ENCODE measurements at places on chromosomes 3 and 15.

DNA sequence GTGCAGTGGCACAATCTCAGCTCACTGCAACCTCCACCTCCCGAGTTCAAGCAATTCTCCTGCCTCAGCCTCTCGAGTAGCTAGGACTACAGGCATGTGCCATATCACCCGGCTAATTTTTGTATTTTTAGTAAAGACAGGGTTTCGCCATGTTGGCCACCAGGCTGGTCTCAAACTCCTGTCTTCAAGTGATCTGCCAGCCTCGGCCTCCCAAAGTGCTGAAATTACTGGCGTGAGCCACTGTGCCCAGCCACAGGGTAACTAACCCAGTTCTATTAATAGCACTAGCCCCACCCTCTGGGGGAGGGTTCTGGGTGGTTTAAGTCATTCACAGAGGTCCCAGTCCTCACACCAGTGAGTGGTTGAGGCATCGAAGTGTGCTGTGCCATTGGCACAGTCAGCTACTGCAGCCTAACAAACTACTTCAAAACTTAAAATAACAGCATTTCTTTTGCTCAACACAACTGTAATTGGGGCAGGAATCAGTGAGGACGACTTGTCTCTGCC is 44.0 kb downstream of the RHCG start:
- no peak for DNase-seq

DNA sequence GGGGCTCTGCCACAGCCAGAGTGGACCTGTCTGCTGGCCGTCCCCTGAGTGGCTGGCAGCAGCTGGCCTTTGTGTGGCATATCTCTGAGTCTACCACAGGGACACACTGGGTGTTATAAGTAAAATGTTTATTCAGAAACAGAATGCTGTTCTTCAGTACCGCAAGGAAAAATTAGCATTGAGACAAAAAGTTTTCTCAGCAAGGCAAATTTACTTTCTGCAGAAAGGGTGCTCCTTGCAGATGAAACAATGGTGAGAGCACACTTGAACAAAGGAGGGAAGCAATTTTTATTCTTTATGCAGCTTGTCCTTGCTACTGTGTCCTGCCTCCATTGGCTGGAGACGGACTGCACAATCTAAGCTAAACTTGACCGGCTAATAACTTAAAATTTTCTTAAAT is 4.0 kb downstream of the TMEM89 start:
- no peak for DNase-seq

DNA sequence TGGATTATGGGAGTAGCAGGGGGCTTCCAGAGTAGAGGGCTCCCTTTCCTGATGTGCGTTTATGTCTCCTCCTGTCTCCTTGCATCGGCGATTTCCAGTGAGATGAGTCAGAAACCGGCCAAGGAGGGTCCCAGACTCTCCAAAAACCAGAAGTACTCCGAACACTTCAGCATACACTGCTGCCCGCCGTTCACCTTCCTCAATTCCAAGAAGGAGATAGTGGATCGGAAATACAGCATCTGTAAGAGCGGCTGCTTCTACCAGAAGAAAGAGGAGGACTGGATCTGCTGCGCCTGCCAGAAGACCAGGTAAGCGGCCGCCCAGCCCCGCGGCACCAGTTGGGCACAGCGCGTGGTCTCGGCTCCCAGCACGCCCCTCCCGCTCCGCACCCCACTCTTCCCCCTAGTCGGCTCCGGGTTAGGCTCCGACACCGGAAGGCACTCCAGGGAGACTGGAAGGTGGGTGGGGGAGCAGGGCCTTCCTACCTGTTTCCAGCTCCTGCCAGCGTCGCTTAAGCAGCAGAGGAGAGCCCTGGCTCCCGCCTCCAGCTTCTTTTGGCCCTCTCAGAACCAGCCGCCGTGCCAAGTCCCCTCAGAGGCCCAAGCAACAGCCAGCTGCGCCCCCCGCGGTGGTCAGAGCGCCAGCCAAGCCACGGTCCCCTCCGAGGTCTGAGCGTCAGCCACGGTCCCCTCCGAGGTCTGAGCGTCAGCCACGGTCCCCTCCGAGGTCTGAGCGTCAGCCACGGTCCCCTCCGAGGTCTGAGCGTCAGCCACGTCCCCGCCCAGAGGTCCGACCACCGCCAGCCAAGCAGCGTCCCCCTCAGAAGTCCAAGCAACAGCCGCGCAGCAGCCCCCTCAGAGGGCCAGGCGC is 34.7 kb downstream of the MOBP start:
- no peak for DNase-seq

GRCh38 chr15:40235201-40235885 is 3.5 kb upstream of the PAK6 start:
- DNase-seq = no peak

GRCh38 chr3:152405915-152406802 is 137.4 kb downstream of the MBNL1 start:
- DNase-seq = no peak

DNA sequence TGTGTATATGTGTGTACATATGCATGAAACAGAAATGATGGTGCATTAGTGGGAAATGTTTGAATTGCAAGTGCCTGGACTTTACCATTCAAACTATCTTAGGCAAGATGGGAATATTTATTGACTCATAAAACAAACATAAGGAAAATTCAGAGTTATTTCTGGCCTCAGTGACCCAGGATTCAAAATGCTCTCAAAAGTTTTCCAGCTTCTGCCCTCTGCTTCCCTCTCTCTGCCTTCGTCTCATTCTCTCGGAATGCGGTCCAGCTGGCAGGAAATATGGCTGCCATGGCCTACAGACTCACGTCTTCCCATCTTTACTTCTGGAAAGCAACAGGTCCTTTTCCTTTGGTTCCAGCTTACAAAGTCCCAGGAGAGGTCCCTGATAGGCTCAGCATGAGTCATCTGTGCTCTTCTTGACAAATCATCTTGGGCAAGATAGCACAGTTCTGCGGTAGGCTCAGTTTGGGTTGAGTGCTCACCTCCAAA is 8.7 kb upstream of the ZNF774 start:
- DNase-seq = no peak

GRCh38 chr3:67866571-67866970 is 212.2 kb upstream of the SUCLG2 start:
- no peak for DNase-seq

GRCh38 chr3:32586356-32586755 is 15.7 kb upstream of the DYNC1LI1 start:
- DNase-seq = no peak

DNA sequence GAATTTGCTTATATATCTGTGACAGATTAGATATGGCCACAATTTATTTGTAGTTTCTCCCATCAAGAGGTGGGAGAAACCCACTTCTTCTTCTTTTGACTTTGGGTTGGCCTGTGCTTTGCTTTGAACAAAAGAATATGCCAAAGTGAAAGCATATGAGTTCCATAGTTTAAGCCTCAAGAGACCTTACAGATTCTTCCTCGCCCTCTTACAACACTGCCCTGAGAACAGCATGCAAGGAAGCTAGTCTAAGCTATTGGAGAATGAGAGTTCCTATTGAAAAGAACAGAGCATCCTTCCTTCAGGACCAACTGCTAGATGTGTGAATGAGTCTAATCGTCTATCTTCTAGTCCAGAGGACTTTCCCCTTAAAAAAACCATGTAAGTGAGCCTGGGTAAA is 394.8 kb downstream of the TUSC7 start:
- no peak for DNase-seq

DNA sequence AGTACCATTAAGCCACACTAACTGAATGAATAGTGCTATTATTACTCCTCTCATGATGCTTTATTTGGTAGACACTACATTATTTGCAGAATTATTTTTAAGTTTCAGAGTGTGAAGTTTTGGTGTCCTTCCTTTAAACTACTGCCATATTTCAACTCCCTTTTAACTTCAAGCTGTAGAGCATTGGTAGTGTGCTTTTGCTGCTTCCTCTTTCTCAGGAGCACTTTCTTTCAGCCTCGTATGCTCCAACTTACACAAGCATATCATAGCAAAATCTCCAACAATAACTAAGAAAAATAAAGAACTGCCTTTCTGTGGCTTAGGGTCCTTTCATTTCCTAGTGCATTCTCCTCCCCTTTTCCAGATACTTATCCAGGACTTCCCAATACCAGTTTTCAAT is 476.4 kb upstream of the AGTR1 start:
- no peak for DNase-seq

GRCh38 chr15:76198456-76199105 is 112.7 kb downstream of the ETFA start:
- DNase-seq = no peak

GRCh38 chr3:177465257-177465642 is 268.0 kb upstream of the TBL1XR1 start:
- DNase-seq = no peak

DNA sequence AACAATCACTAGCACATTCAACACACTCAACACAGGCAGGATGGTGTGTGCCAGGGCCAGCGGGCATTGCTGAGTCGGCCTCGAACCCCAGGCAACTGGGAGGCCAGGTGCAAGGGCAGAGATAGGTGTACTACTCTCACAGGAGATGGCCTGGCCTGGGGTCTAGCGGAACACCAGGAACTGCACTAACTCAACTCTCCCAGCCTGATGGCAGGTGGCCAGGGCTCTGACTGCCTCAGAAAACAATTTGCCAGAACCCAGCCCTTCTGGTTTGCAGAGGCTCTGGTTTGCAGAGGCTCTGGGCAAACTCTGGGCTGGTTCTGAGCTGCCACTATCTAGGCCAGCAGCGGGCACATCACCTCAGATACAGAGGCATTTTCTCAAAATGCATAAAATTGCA is 229.2 kb upstream of the CHRNA7 start:
- DNase-seq = no peak

GRCh38 chr15:63277893-63278456 is 570 bp downstream of the APH1B start:
- DNase-seq = no peak

DNA sequence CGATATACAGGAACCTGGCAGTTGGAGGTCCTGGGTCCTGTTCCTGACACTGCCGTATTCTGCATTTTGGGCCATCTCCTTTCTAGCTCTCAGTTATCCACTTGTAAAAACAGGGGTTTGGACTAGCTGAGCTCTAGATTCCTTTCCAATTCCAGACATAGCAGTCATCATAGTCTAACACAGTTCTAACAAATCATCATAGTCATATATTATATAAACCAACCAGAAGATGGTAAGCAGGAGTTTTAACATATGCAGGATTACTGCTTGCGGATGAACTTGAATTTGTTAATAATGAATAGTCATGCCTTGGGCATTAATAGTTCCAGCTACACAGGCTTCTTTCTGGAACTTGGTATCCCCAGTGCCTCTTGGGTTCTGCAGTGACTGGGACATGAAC is 26.6 kb downstream of the MASP1 start:
- no peak for DNase-seq

DNA sequence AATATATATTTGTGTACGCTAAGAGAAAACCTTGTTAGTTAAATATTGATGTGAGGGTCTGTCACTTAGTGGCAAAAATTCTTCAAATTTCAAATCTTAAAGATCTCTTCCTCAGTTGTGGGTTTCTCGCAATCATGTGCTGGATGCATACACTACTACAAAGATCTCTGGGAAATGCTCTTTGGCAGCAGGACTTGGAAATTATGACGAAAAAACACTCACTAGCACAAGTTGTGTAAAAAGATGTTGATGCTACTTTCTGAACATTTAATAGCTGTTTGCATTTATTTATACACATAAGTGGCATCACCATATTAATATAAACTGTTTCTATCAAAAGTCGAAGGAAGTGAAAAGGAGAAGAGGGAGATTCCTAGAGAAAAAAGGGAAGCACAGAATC is 10.8 kb upstream of the NANOGP8 start:
- DNase-seq = no peak

- DNase-seq = no peak
Observed at GRCh38 chr3:94524102-94524919, 461.4 kb downstream of the NSUN3 start.

DNA sequence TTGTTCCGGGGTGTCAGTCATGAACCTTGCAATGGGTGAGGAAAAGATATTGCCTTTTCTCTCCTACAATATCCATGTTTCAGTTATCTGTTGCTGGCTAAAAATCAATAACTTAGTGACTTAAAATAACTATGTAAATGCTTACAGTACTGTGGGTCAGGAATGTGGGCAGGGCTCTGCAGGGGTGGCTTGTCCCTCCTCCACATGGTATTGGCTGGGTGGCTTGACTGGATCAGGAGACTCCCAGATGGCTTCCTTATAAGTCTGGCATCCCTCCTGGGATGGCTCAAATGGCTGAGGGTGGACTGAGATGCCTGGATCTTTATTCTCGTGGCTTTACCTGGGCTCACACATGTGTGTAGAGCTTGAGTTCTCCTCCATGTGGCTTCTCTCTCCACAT is 47.5 kb downstream of the GTPBP8 start:
- no peak for DNase-seq

- no peak for DNase-seq
Observed at GRCh38 chr3:169280646-169281045, 382.9 kb downstream of the MECOM start.

DNA sequence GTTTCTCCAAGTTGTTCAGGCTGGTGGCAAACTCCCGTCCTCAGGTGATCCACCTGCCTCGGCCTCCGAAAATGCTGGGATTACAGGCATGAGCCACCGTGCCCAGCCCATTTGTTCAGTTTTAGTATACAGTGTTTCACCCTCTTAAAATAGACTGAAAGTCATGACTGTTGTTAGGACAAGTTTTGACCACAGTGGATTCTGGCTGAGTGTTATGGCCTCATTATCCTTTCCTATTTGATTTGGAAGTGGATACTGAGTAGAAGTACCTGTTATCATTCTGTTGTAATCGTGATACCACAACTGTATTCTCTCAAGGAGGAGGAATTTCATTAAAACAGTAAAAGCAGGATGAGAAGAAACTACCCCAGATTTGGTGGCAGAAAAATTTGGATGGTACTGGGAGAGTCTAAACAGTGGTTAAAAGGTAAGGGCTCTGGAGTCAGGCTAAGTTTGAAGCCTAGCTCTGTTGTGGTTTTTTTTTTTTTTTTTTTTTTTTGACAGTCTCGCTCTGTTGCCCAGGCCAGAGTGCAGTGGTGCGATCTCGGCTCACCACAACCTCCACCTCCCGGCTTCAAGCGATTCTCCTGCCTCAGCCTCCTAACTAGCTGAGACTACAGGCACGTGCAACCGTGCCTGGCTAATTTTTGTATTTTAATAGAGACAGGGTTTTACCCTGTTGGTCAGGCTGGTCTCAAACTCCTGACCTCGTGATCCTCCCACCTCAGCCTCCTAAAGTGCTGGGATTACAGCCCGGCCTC is 2.6 kb downstream of the MAP2K1 start:
- DNase-seq = peak; percentile 39

Measured in CD4-positive, alpha-beta T cell treated with Interferon gamma for 1 hour (primary cell).